ENCODE measurements at places on chromosomes 13 and 19.

GRCh38 chr13:112894423-112894672 lies 74.7 kb upstream of the MCF2L start:
- no peak for DNase-seq

GRCh38 chr19:19567391-19567790 lies 29.3 kb downstream of the CILP2 start:
- DNase-seq, result no peak

GRCh38 chr13:54018485-54018884 lies 989.9 kb downstream of the OLFM4 start:
- no peak for DNase-seq

GRCh38 chr19:33376423-33376822 lies 2.9 kb downstream of the CEBPG start:
- no peak for DNase-seq

DNA sequence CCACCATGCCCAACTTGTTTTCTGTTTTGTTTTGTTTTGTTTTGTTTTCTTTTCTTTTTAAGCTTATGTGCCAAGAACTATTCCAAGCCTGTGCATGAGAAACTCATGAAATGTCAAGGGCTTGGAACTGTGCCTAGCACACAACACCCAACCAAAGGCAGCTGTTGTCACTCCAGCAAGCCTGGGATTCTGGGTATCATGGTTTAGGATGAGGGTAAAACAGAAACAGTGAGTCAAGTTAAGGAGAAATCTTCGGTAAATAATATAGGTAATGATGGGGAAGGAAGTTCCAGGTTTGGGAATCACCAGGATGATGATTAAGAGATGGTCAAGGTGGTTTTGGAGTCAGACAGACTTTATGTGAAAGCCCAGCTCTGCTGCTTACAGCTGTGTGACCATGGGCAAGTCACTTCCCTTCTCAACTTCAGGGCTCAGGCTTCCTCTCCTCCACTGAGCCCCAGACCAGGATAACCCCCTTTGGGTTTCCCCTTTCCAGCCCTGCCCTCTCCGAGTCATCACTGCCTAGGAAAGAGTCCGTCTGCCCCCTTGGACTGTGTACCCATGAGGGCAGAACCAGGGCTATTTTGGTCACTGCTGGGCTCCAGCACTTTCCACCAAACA lies 5.0 kb downstream of the PVR start:
- DNase-seq, result no peak

DNA sequence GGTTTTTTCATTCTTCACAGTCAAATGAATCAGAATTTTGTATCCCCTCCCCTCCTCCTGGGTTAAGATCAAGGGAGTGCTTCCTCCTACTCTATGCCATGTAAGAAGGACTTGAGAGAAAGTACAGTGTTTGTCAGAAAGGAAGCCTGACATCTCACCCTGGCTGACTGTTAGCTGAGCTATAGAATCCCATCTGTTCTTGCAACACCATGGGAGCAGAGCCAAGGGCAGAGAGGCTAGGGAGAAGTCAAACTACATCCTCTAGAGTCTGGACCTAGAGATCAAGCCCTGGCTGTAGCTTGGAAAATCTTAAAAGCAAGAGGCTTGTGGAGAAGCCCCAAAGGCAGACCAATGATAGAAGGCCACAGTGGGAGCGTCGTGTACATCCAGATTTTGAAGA lies 145.9 kb downstream of the OLFM4 start:
- no peak for DNase-seq

GRCh38 chr19:7870571-7871436 lies 3.4 kb downstream of the PRR36 start:
- DNase-seq, result peak; percentile 67

DNA sequence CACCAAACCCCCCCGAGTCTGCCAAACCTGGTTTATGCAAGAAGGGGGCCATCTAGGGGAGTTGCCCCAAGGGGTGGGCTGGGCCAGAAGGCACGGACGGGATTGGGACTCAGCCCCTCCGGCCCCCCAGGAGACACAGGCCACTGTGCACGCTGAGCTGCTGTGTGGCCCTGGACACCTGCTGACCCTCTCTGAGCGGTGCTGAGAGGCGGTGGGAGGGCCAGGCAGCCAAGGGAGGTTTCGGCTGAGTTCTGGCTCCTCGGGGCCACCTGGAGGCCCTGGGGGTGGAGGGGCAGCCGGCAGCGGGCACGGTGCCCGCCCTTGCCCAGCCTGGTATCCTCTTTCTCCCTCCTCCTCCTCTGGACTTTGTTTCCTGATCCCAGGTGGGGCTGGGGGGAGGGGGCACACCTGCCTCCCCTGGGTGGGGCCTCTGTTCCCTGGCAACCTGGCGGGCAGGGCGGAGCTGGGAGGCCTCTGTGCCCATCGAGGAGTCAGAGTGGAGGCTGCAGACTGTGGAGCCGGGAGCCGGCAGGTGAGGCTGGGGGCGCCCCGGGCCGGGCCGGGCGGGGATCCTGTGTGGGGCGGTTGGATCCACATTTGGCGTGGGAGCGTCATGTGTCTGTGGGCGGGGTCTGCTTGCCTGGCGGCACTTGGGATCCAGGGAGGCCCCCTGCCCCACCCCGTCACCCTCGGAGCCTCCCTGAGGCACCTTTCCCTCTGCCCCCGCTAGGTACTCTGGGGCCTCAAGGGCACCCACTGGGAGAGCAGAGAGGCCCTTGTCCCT lies at the start of gene MISP:
Gene MISP, plus strand, starts transcription at position 473 of the 784 bp plus-strand sequence. CDS start 5,835 bp downstream, outside the sequence.
- no peak for DNase-seq

- DNase-seq, result no peak
Measured at GRCh38 chr13:85277748-85278147, 521.5 kb downstream of the SLITRK6 start.

Data from stimulated activated CD8-positive, alpha-beta memory T cell treated with anti-CD3 and anti-CD28 coated beads, Interleukin-7, amount 100 ng/mL, for 48 hours (primary cell).